CD14-positive monocyte (primary cell): ENCODE measurements at places on chromosomes 16 and 17.

DNA sequence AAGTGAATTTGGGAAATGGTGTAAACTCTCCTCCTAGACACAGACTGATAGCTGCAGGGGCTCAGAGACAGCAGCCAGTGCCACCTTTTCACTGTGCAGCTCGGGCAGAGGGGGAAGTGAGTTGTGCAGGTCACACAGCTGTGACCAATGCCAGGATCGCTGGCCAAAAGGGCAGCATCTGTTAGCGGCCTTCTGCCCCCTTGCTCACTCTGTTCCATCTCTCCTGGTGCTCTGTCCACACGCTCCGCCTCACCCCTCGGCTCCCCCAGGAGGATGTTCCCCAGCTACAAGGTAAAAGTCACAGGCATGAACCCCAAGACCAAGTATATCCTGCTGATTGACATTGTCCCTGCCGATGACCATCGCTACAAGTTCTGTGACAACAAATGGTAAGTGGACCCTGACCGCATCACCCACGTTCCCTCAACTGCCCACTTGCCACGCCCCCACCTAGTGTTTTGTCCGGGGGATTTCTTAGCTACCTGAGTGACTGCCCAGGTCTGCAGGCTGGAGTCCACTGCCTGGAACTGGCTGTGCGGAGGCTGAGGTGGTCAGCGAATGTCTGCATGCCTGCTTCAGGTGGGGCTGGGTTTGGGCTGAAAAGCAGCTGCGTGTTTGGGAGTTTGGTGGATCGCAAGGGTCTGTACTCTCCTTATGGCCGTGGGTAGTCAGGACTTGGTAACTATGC, 13.5 kb downstream of the TBX4 start:
- DNase-seq = no peak

GRCh38 chr16:54715011-54715410, 215.7 kb upstream of the IRX5 start:
- DNase-seq = no peak

GRCh38 chr16:23302045-23302956, at the start of gene SCNN1B:
SCNN1B (plus strand) TSS chr16:23302302; CDS start chr16:23348600, 46,298 bp downstream.
- DNase-seq = no peak

GRCh38 chr17:59333836-59334235, 2.4 kb downstream of the YPEL2 start:
- no peak for DNase-seq

GRCh38 chr17:30074254-30074653, 42.4 kb upstream of the NSRP1 start:
- no peak for DNase-seq

- DNase-seq = peak; percentile 61
These were observed 7.9 kb upstream of the SLFN14 start for GRCh38 chr17:35568561-35568960.

DNA sequence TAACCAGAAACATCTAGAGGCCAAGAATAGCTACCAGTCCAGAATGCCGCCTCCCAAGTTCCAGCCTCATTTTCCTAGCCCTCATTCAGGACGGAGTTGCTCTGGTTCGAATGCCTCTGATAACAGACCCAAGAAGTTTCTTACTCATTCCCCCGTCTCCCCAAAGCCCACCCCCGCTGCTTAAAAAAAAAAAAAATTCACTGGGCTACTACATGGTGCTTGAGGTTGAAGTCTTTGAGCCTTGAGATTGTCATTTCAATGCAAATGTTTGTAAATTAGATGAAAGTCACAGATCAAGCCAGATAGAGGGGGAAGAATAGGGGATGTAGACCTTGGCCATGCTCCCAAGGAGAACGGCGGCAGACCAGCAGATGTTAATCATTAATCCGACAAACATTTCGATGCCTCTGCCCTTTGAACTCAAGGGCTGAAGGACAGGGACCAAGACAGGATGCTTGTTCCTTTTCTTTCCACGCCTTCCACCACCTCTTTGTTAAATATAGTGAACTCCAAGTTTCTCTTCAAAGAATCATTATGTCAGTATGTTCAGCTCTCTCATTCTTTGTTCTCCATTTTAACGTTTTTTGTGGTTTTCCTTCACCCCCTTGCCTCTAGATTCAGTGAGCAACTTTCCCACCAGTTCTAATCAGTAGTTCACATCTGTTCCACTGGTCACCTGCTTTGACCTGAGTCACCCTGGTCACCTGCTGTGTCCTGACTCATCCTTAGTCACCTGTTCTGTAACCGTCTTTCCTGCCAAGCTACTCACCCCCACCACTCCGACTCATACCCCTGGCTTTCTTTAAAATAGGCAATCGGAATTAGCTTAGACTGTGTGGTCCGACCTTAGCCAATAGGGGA, 190.3 kb downstream of the CPPED1 start:
- DNase-seq = no peak

DNA sequence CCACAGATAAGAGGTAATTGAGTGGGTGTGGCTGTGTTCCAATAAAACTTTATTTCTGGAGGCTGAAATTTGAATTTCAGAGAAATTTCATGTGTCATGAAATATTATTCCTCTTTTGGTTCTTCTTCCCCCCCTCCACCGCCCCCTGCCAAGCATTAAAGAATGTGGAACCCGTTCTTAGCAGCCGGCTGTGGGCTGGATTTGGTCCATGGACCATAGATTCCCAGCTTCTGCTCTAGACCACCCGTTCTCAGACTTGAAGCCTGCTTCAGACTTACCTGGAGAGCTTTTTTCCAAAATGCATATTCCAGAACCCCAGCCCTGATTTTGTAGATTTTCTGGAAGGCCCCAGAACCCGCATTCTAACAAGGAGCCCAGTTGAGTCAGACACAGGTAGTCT, 15.1 kb upstream of the LASP1NB start:
- DNase-seq = no peak

GRCh38 chr17:5854871-5855554, 215.2 kb upstream of the WSCD1 start:
- no peak for DNase-seq

- DNase-seq = no peak
These were observed 12.8 kb upstream of the MT4 start for GRCh38 chr16:56551796-56552738.

DNA sequence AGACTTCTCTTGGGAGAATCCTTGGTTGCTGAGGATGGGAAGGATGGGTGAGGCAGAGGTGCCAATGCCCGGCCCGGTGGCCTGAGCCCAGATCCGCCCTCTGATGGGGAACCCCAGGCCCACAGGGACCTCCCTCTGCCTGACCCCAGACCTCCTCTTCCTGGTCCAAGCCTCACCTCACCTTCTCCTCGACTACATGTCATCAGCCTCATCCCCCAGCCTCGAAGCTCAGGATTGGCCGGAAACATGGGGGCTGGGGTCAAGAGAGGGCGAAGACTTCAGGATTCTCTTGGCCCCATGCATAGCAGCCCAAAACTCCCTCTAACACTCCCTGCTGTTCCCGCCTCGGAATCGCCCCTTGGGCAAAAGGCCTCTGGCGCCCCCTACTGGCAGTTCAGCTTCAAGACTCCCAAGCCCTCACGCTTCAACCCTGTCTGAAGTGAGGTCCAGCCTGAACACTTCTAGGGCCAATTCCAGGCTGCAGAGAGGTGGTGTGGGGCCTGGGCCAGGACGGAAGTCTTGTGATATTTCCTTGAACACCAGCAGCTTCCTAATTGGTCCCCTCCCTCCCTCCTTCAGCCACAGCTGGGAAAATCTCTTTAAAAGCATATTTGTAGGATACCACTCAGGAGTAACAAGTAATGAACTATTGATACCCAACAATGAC, 47.2 kb downstream of the ARHGAP27 start:
- peak; percentile 77 for DNase-seq

DNA sequence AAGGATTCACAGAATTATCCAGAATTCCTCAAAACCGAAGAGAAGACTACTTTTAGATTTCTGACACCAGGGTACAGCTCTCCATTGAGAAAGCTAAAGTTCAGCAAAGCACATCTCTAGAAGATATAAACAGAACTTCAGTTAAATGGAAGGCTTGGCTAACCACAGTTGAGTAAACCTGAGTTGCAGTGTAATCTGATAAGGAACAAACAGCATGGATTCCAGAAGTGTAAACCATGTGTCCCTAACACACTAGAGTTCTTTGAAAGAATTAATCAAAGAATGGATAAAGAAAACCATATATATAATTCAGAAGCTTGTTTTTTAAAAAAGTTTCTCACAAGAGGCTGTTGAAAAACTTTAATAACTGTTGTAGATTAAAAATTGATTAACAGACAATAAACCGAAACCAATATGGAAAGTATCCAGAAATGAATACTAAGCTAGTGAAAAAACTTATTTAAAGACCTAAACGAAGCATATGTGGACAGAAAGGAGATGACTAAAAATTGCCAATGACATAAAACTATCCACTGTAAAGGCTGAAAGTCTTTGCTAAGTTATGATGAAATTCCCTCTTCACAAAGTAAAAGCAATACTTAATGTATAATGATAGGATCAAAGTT, 4.3 kb downstream of the RNF43 start:
- DNase-seq = no peak

DNA sequence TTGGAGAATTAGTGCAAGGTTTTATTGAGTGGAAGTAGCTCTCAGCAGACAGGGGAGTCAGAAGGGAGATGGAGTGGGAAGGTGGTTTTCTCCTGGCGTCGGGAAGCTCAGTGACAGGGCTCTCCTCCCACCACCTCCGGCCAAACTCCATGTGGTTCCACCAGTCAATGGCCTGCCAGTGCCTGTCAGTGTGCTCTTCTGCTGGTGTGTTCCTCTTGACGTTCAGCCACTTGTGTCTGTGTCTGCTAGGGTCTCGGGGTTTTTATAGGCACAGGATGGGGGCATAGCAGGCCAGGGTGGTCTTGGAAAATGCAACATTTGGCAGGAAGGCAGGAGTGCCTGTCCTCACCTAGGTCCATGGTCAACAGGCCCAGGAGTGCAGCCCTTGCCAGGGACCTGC, 506.7 kb upstream of the KIF2B start:
- no peak for DNase-seq

DNA sequence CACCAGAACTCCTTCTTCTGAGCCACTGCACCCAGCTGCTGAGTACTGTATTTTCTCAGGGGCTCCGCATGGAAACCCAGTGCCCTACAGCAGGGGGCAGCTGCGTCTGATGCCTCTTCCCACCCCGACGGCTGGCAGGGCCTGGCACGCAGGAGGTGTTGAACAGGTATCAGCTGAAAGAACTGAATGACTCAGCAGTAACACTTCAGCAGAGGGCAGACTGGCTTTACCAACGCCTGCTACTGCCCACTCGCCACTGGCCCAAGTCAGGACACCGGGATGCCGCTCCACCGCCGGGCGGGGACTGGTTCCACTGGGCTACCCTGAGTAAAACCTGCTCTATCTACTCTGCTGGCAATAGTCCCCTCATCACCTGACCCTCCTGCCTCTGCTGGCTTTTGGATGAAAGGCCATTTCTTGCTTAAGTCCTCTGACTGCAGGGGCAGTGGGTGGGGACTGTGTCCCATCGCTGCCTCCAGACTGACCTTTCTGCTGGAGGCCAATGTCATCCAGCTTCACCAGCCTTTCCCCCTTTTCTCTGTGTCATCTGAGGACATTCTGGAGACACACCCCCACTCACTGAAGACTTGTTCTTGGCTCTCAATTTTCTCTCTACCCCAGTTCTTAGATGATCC, 100.4 kb upstream of the FA2H start:
- no peak for DNase-seq
